ENCODE measurements at places on chromosomes 1 and 21. TPM values are rescaled to one million over a fixed set of nuclear protein-coding genes. Genes with fewer than 3 reads are reported as not detected.
A peak's percentile ranks its signal among the peaks of the same experiment; 100 is the strongest.

Gene UCHL5
- 47.0 TPM for total RNA-seq

Gene ADAMTS5
- total RNA-seq: 0.26 TPM

- peak; percentile 89 for DNase-seq
These were observed 21.8 kb downstream of the RSPH1 start for GRCh38 chr21:42474043-42474831.

- DNase-seq: peak; percentile 57
These were observed 8.7 kb downstream of the WNT3A start for GRCh38 chr1:228015276-228016180.

- DNase-seq: peak; percentile 99
These were observed 9.2 kb downstream of the RNU5D-1 start for GRCh38 chr1:44721485-44722361.

DNA sequence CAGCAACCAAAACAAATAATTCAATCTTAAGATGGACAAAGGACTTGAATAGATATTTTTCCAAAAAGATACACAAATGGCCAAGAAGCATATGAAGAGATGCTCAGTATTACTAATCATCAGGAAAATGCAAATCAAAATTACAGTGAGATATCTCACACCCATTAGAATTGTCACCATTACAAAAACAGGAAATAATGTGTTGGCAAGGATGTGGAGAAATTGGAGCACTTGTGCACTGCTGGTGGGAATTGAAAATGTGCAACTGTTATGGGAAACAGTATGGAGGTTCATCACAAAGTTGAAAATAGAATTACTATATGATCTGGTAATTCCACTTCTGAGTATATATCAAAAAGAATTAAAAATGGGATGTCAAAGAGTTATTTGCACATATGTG, 83.2 kb downstream of the SH3GLB1 start:
- no peak for DNase-seq

Gene GJB5
- 95.8 TPM for total RNA-seq

DNA sequence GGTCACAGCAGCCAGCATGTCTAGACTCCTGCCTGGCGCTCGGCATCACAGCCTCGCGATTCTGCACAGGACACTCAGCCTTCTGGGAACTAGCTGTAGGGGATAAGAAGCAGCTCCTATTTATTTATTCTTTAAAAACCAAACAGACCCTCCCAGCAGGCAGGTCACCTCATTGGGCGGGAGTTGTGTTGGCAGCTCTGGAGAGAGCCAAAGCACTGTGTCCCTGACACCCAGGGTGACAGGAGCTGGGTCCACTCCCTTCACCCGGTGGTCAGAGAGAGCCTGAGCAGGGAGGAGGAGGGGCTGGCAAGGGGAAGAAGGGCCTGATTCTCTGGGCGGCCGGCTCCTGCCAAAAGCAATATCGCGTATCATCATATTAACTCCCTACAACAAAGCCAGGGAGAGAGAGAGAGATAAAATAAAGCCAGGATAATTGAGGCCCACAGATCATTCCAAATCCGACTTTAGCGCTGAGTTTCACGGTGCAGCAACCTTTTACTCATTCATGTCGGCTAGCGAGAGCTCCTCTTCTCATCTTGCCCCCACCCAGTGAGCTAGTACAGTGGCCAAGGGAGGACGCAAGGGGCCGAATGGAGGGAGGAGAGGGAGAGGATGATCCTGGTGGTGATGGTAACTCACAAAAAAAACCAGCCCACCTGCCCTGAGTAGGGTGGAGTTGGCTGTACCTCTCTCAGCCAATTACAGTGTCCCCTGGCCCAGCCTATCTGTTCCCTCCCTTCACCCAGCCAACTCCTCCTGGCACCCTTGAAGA, 79.8 kb upstream of the IFFO2 start:
- DNase-seq: no peak

GRCh38 chr1:186511761-186512637, 51.1 kb upstream of the PDC start:
- peak; percentile 87 for DNase-seq

Gene SH2D1B
- 0.13 TPM for total RNA-seq

- DNase-seq: peak; percentile 98
These were observed 14.4 kb upstream of the ERVH48-1 start for GRCh38 chr21:42939582-42940413.

All from bronchial epithelial cell (primary cell).